NT2/D1 (cell line): ENCODE measurements at places on chromosomes 11 and 22.

DNA sequence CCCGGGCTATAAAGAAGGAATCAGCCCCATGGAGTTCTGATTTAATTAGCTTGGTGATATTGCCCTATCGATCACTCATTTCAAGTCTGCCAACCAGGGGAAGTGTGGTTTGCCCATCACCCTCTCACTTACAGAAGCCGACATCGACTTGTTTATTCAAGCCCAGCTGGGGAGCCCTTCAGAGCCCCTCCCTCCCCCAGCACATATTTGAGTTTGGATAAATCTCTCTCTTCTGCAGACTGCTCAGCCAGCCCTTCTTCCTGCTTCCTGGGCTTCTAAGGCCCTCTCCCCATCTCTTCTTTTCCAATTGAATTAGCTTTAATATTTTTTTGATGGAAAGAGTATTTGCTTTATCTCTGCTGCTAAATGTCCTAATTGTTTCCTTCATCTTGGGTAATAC is 299.0 kb downstream of the MIAT start:
- DNase-seq, result no peak

- no peak for DNase-seq
These were observed 526 bp upstream of the PNPLA5 start for GRCh38 chr22:43892183-43892894.

DNA sequence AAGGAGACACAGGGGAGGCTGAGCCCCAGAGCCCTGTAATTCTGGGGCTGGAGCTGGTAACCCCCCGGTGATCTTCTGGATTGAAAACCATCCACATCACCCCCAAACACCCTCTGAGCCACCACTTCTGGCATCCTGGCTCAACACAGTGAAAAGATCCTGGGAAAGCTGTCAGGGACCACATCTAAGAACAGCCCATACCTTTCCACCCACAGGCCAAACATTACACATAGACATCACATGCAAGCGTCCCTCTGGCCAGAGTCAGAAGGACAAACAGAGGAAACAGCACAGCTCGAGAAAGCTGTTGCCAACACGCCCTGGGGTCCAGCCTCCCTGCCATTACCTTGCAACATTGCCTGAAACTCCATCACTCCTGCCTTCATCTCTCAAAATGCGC is 469.5 kb downstream of the SOX6 start:
- DNase-seq, result no peak

DNA sequence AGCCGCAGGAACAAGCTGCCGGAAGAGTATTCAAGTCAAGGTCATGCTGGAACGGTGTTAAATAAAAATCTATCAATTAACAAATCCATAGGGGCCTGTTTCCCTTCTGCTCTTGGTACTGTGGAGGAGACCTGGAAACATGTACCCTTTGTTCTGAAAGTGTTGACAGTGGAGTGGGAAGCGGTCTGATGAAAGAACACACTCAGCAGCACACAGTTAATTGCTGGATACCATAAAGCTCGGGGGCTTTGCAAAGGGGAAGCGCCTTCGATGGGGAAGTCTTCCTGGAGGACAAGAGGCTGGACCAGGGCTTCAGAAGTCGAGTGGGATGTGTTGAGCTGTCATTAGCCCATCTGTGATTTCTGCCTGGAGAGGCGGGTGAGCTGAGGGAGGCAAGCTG is 112.5 kb upstream of the CLPB start:
- no peak for DNase-seq

GRCh38 chr11:8765294-8765693 is 82.7 kb downstream of the RPL27A start:
- no peak for DNase-seq

DNA sequence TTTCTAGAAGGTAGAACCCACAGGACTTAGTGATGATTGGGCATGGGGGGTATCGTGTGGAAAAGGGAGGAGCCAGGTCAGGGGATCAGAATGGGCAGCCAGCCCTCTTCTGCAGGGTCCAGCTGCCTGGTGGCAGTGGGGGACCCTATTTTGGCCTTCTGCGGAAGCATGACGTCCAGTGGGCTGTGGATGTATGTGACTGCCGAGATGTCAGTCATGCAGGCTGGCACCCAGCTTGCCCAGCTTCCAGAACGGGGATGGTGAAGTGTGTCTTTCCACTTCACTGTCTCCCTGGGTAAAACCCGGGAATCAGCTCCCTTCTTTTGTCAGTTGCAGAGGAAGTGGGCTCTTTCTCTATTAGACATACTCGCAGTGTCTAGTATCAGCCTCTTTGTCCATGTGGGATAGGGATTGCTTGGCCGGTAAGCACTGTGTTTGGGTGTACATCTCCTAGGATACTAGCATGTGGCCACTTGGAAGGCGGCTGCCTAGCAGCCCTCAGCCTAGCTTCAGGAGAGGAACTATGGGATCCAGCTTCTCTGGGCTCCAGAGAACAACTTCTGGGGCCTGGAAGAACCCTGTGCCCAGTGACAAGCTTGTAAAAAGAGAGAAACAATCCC is 51.4 kb downstream of the GRIK4 start:
- DNase-seq, result no peak

GRCh38 chr11:3345736-3346135 is 33.2 kb downstream of the ZNF195 start:
- DNase-seq, result no peak

DNA sequence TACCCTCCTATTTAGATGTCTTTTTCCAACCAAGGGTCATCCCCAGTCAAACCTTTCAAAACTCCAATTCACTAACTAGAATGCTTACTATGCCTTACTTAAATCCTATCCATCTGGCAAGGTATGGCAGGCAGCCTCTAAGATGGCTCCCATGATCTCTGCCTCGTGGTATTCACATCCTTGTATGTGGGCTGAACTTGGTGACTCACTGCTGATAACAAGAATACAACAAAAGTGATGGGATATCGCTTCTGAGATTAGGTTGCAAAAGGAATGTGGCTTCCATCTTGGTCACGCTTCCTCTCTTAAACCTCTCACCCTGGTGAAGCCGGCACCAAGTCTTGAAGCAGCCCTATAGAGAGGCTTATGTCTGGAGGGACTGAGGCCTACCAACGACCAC is 29.6 kb upstream of the UPB1 start:
- DNase-seq, result no peak

DNA sequence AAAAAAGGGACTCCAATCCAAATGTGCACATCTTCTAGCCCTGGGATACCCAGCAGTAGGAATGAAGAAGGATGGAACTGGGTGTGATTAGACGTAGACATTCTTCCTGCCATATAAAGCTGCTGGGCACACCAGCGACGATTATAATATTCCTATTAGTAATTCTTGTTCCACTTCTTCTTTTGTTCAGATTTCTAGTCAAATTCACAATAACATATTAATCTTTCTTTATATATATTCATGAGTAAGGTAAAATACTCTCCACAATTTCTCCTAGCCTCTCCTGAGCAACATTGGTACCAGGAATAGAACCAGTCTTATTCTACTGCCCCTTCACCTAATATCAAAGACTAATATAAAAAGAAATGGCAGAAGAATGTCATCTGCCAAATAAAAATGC is at the start of gene OR52E8:
Gene OR52E8 (minus strand): TSS at position 101 of the 400 bp plus-strand sequence. CDS start 0 bp downstream, at position 101.
- no peak for DNase-seq

GRCh38 chr11:100805506-100806199 is 118.6 kb downstream of the ARHGAP42 start:
- no peak for DNase-seq

GRCh38 chr22:46036558-46037408 is 59.8 kb upstream of the WNT7B start:
- DNase-seq, result peak; percentile 23

- DNase-seq, result no peak
These were observed 2.8 kb downstream of the THRSP start for GRCh38 chr11:78066471-78066870.

DNA sequence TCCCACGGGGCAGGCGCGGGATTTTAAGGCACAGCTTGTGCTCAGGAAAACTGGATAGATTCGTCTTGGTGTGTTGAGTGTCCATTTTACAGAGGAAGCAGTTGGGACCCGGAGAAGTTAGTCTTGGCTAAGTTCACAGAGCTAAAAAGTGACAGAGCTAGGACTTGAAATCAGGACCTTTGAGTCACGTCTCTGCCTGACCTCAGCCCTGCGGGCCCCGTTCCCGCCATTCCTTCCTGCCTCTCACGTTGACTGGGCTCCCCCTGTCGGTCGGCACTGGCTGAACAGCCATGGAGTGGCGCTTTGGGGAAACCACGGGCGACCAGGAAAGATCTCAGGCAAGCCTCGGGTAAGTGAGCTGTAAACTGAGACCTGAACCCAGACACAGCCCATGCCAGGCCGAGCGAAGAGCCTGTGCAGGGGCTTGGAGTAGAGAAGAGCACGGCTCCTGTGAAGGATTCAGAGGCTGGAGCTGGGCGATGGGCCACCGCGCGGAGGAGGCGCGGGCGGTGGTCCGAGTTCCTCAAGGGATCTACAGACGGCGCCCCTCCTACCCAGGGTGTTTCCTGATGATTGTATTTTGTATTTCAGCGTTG is 54.1 kb downstream of the WNT11 start:
- peak; percentile 74 for DNase-seq

DNA sequence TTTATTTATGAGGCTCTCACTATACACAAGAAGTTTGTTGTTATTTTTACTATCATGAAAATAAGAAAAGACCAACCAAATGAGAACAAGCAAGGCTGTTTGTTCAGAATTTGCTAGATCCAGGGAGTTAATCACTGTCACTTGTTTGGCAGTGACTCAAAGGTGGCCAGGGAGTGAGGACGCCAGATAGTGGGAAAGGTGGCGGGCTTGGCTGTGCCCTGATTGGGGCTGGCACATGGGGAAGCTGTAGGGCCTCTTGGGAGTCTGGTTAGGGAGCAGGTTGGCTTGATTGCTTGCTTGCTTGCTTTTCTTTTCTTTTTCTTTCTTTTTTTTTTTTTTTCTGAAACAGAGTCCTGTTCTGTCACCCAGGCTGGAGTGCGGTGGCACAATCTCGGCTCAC is 53.1 kb upstream of the SLC22A12 start:
- DNase-seq, result no peak

DNA sequence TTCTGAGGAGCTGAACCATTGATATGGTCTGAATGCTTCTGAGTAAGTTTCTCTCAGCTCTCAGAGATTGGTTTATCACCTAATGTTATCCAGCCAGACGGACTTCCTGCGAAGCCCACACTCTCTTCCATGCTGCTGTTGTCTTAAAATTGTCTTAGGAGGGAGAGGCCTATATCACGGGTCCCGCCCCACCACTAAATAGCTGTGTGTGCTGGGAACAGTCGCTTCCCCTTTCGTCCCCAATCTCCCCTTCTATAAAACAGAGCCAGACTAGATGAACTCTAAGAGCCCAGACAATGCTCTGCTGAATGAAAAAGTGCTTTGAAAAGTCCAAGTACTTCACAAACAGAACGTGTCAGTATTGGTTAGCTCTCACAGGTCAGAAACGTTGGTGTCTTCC is 81.4 kb upstream of the AKIP1 start:
- no peak for DNase-seq

DNA sequence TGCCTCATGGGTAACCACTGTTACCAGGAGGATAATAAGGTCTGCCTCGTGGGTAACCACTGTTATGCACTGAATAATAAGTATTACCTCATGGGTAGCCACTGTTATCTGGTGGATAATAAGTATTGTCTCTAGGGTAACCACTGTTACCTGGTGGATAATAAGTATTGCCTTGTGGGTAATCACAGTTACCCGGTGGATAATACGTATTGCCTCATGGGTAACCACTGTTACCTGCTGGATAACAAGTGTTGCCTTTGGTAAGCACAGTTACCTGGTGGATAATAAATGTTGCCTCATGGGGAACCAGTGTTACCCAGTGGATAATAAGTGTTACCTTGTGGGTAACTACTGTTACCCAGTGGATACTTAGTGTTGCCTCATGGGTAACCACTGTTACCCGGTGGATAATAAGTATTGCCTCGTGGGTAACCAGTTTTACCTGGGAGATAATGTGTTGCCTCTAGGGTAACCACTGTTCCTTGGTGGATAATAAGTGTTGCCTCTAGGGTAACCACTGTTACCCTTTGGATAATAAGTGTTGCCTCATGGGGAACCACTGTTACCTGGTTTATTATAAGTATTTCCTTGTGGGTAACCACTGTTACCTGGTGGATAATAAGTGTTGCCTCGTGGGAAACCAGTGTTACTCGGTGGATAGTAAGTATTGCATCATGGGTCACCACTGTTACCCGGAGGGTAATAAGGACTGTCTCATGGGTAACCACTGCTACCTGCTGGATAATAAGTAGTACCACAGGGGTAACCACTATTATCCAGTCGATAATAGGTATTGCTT is 10.6 kb upstream of the NXPE4 start:
- DNase-seq, result no peak

- no peak for DNase-seq
These were observed 10.2 kb upstream of the BIRC3 start for GRCh38 chr11:102306817-102307726.

DNA sequence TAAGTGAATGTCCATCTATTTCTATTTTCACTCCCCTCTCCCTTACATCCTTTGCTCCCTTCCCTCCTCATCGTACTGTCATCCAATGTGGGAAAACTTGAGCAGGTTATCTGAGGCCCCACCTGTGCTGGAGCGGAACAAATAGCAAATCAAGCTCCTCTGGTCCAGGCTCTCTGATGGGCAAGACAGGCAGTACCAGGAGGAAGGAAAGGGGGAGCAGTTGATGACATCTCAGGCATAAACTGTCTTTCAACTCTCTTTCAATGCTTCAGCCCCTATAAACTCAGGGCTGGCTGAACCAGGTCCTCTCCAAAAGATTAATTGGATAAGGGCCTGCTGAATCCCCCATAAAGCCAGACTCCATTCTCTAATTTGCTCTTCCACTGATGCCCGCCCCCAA is 1.5 kb upstream of the CCKBR start:
- no peak for DNase-seq

GRCh38 chr11:117606790-117607189 is 190.2 kb downstream of the DSCAML1 start:
- DNase-seq, result no peak

DNA sequence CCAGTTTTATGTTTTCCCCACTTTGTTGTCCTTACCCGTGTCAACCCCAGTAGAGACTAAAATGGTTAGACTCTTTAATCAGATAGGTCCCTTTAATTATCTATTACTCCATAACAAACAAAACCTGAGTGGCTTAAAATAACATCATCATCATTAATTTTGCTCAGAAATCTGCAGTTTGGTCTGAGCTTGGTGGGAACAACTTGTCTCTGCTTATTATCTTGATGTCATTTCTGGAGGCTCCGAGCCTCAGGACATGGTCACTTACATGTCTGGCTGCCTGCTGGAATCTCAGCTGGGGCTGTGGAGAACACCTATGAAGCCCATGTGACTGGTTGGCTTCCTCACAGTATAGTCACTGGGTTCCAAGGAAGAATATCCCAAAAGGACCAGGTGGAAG is 26.7 kb downstream of the UVRAG start:
- no peak for DNase-seq

GRCh38 chr22:26912655-26913345 is 255.4 kb downstream of the MIAT start:
- DNase-seq, result no peak

- no peak for DNase-seq
These were observed 85.4 kb downstream of the MTNR1B start for GRCh38 chr11:93054881-93055280.

GRCh38 chr11:86469491-86470388 is 95.1 kb downstream of the CCDC81 start:
- no peak for DNase-seq
